ENCODE measurements at places on chromosomes 6 and 20. TPM values are rescaled to one million over a fixed set of nuclear protein-coding genes. Genes with fewer than 3 reads are reported as not detected.

The C20orf141 gene
- not detected for total RNA-seq

The RIMS4 gene
- total RNA-seq: 24.8 TPM

The PREP gene
- 66.3 TPM for total RNA-seq

The LIN28B gene
- 82.0 TPM for total RNA-seq

The OPN5 gene
- not detected for total RNA-seq

Measured in WTC11 (cell line).